ENCODE measurements at places on chromosomes 6 and 20. TPM values are rescaled to one million over a fixed set of nuclear protein-coding genes. Genes with fewer than 3 reads are reported as not detected.

- peaks cover 45% of the 10 kb centered on the region for H3K4me1 ChIP-seq
- DNase-seq, result no peak
- no peak overlapping the region for H3K4me3 ChIP-seq
These were observed 17.0 kb downstream of the ZNF451 start for GRCh38 chr6:57106990-57107389.

MYLK4 gene
- 0.78 TPM for total RNA-seq

C6orf163 gene
- total RNA-seq, result 3.1 TPM

GRCh38 chr6:44701038-44701636, 313.6 kb downstream of the CDC5L start:
- no peaks in the 10 kb centered on the region for H3K36me3 ChIP-seq
- H3K27me3 ChIP-seq, result no peaks in the 10 kb centered on the region
- H3K27ac ChIP-seq, result no peak overlapping the region
- DNase-seq, result no peak

TXNDC5 gene
- total RNA-seq, result 66.6 TPM

AGER gene
- total RNA-seq, result 9.2 TPM

ABHD16B gene
- not detected for total RNA-seq

PNPLA1 gene
- not detected for total RNA-seq

DNA sequence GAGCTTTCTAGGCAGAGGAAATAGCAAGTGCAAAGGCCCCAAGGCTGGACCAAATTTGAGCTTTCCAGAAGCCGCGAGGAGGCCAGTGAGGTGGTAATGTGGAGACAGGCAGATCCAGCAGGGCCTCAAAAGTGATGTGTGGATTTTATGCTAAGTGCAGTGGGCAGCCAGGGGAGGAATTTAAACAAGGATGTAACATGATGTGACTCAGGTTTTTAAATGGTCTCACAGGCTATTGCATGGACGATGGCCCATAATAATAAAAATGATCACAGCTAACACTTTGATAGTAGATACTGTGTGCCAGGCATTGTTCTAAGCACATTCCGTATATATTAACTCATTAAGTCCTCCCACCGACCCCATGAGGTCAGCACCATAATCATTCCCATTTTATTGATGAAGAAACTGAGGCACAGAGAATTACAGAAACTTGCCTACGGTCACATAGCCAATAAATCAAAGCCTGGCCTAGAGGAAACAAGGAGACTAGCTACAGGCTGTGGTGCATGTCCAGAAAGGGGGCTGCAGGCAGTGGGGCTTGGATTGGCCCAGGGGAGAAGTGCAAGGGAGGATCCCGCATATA, 18.0 kb upstream of the PREX1 start:
- H3K27me3 ChIP-seq, result no peaks in the 10 kb centered on the region
- H3K4me1 ChIP-seq, result peaks cover 15% of the 10 kb centered on the region
- H3K36me3 ChIP-seq, result no peaks in the 10 kb centered on the region
- no peak for DNase-seq
- no peak overlapping the region for H3K27ac ChIP-seq

- DNase-seq, result no peak
- no peaks in the 10 kb centered on the region for H3K27me3 ChIP-seq
- no peaks in the 10 kb centered on the region for H3K4me1 ChIP-seq
These were observed 10.2 kb downstream of the LAMA4 start for GRCh38 chr6:112243861-112244827.

- no peak for DNase-seq
- no peaks in the 10 kb centered on the region for H3K27me3 ChIP-seq
- no peaks in the 10 kb centered on the region for H3K4me1 ChIP-seq
- H3K27ac ChIP-seq, result no peak overlapping the region
- no peak overlapping the region for H3K4me3 ChIP-seq
- H3K36me3 ChIP-seq, result no peaks in the 10 kb centered on the region
These were observed 157.4 kb upstream of the ZNF217 start for GRCh38 chr20:53750827-53751619.

DNA sequence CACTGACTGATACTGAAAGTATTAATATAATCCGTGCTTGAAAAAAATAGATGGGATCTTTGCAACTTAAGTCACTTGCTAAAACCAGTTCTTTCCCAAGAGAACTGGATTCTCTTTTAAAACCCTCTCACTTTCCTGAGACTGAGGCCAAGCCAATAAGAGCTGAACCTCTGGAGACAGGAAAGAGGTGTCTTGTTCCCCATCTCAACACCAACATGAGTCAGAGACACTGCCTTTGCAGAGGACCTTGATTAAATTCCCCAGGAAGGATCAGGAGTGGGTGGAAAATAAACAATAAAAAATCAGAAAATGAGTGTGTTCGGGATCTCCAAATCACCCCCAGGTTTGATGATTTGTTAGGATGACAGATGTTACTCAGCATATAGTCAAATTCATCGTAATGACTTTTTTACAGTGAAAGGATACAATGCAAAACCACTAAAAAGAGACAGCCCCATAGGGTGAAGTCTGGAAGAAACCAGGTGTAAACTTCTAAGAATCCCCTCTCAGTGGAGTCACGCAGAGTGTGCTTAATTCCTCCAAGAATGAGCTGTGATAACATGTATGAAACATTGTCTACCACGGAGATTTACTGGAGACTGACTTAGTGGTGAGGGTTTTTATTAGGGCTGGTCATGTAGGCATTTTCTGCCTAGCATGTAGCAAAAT, 122.8 kb upstream of the BEND3 start:
- H3K27ac ChIP-seq, result no peak overlapping the region
- H3K36me3 ChIP-seq, result 0 out of 2 replicates have a peak, but pooled peaks cover 4% of the 10 kb centered on the region
- DNase-seq, result no peak
- peaks cover 8% of the 10 kb centered on the region for H3K4me1 ChIP-seq
- no peaks in the 10 kb centered on the region for H3K27me3 ChIP-seq
- H3K4me3 ChIP-seq, result no peak overlapping the region

SLC17A9 gene
- total RNA-seq, result 15.9 TPM

BMP2 gene
- total RNA-seq, result not detected

DNA sequence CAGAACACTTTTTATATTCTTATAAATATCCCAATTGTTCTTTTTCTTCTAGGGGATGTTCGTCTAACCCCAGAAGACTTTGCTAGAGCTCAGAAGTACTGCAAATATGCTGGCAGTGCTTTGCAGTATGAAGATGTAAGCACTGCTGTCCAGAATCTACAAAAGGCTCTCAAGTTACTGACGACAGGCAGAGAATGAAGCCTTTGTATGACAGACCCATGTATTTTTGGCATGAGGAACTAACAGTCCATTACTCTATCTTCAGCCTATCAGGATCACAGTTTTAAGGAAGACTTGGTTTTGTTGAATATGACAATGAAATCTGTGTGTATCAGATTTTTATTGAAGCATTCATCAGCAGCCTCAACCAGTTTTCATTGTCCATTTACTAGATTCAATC, 71.4 kb downstream of the VTA1 start:
- DNase-seq, result no peak
- peaks cover 13% of the 10 kb centered on the region for H3K36me3 ChIP-seq
- no peaks in the 10 kb centered on the region for H3K27me3 ChIP-seq
- no peaks in the 10 kb centered on the region for H3K4me1 ChIP-seq
- 0 out of 2 replicates have a peak overlapping the region, but pooled peaks have one; percentile 5 for H3K27ac ChIP-seq

SPATS1 gene
- total RNA-seq, result not detected

DNA sequence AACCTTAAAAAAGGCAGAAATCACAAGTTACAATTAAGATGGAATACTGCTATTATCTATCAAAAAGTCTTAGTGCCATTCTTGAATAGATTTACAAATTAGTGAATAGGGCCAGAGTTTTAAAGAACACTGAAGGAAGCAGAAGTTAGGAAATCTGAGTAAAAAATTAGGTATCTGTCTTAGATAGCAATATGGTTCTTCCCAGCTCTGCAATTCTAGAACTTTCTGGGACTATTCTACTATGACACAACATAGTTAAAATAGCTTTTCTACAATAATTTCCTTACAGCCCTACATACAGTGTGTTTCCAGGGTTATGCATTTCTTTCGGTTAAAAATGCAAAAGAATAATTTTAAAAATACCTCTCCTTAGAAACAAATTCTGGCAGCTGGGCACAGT, 18.2 kb downstream of the IFNGR1 start:
- H3K4me3 ChIP-seq, result no peak overlapping the region
- DNase-seq, result no peak
- no peaks in the 10 kb centered on the region for H3K4me1 ChIP-seq
- H3K36me3 ChIP-seq, result peaks cover 66% of the 10 kb centered on the region

- no peak overlapping the region for H3K27ac ChIP-seq
- no peaks in the 10 kb centered on the region for H3K36me3 ChIP-seq
- H3K27me3 ChIP-seq, result no peaks in the 10 kb centered on the region
These were observed 296.3 kb downstream of the PREX1 start for GRCh38 chr20:48531505-48531904.

- H3K27ac ChIP-seq, result no peak overlapping the region
- H3K4me1 ChIP-seq, result no peaks in the 10 kb centered on the region
- no peak overlapping the region for H3K4me3 ChIP-seq
- no peaks in the 10 kb centered on the region for H3K27me3 ChIP-seq
- DNase-seq, result peak; percentile 45
These were observed 264.3 kb upstream of the RIMS1 start for GRCh38 chr6:71621918-71622519.

DNA sequence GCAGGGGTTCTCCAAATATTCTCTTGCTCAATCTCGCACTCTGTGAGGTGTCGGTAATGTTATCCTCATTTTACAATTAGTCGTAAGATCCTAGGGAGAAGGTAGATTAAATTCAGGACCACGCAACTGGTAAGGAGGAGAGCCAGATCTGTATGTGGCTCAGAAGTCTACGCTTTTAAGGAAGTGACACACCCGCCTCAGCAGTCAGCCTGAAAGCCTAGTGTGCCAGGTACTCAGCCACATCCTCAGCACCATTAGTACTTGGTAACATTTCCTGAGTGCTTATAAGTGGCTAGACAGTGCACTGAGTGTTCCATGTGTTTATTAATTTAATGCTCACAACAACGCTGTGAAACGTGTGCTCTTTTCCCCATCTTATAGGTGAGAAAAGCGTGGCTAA, 63.7 kb downstream of the DHX35 start:
- peaks cover 8% of the 10 kb centered on the region for H3K36me3 ChIP-seq
- H3K4me1 ChIP-seq, result no peaks in the 10 kb centered on the region
- H3K27ac ChIP-seq, result no peak overlapping the region
- no peak for DNase-seq
- H3K4me3 ChIP-seq, result no peak overlapping the region

DNA sequence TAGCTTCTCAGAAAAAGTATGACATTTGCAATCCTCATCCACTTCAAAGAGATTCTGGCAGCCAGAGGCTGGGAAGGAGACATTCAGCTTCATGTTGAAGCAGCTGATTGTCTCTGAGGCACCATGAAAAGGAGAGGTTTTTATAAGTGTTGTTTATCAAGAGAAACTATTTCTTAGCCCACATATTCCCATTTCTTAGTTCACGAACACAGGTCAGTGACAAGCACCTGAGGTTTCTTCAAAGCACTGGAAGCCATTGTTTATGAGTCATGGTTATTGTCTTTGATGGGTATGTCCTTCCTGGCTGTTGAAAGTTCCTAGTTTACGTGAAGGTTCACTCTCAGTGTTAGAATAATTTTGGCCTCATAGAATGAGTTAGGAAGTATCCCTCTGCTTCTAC, 3.0 kb upstream of the DDX43 start:
- no peak overlapping the region for H3K4me3 ChIP-seq
- H3K4me1 ChIP-seq, result peaks cover 11% of the 10 kb centered on the region
- no peak for DNase-seq
- no peaks in the 10 kb centered on the region for H3K27me3 ChIP-seq
- H3K27ac ChIP-seq, result no peak overlapping the region

DNA sequence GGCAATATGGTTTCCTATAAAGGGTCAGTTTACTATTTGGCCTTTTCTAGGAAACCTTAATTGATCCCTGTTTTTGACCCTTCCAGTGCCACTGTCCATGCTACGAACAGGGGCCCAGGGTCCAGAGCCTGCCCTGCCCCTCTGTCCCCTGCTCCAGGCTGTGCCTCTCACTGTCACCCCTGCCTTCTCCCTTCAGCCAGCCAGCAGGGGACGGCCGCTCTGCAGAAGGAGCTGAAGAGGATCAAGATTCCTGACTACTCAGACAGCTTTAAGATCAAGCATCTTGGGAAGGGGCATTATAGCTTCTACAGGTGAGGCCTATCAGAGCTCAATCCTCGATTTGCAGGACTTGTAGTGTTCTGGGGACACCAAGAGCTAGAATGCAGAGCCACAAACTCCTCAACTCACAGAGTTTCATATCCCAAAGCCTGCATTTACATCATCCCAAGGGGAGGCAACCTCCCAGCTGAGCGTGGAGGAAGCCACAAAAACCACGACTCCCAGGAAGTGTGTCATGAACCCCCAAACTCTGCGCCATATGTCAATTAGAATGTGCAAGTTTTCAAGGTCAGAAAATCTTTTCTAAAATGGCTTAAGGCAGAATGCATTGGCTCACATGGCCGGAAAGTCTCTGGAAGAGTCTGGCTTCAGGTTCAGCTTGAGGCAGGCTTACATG, 3.6 kb downstream of the BPI start:
- no peaks in the 10 kb centered on the region for H3K4me1 ChIP-seq
- H3K27me3 ChIP-seq, result no peaks in the 10 kb centered on the region
- DNase-seq, result no peak
- no peak overlapping the region for H3K4me3 ChIP-seq
- no peaks in the 10 kb centered on the region for H3K36me3 ChIP-seq

IMPG1 gene
- total RNA-seq, result not detected

SLC24A3 gene
- not detected for total RNA-seq

TTLL9 gene
- total RNA-seq, result not detected

DNA sequence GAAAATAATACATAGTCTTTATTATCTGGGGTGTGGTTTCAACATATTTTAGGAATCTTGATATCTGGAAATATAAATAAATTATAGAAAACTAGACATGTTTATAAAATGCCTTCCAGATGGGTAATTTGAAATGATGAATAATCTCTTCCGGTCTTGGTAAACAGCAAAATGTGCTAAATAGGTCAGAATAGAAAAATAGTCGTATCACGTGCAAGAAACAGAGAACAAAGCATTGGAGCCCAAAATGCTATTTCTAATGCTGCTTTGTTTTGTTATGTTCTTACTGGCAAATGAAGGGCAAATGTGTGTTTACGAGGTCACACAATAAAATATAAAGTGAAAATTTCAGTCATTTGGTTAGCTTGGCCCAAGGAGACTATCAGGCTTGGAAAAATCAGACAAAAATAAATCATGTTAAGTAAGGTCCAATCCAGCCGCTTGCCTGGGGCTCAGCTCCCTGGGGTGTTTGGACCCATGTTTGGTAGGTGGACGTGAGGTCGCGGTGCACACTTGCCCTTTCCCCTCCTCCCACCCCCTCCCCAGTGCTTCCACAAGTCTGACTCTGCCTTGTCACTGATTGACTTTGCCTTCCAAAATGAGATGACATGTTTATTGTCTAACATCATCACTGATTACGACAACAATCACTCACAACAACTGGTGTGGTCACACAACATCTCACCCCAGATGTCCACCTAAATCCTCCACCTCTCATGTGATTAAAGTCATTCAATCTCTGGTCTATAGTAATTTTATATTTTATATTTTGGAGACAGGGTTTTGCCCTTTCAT, 56.0 kb downstream of the RIN2 start:
- peak overlapping the region; percentile 85 for H3K27ac ChIP-seq
- no peak overlapping the region for H3K4me3 ChIP-seq
- no peak for DNase-seq
- peaks cover 68% of the 10 kb centered on the region for H3K4me1 ChIP-seq

Measured in Karpas-422 (cell line).